A549 treated with AZD2906 at 1 μM for 4 hours (cell line): ENCODE measurements at places on chromosomes 7 and 10. TPM values are rescaled to one million over a fixed set of nuclear protein-coding genes. Genes with fewer than 3 reads are reported as not detected.

Gene ASB15
- total RNA-seq, result not detected in 5 replicates

Gene RET
- total RNA-seq, result 0.56 to 0.82 TPM (median 0.67 TPM) in 5 replicates

Gene RBP3
- not detected in 5 replicates for total RNA-seq

Gene IQCE
- total RNA-seq, result 9.0 to 12.4 TPM (median 10.5 TPM) in 5 replicates
